ENCODE measurements at places on chromosomes 11 and 22. TPM values are rescaled to one million over a fixed set of nuclear protein-coding genes. Genes with fewer than 3 reads are reported as not detected.

DNA sequence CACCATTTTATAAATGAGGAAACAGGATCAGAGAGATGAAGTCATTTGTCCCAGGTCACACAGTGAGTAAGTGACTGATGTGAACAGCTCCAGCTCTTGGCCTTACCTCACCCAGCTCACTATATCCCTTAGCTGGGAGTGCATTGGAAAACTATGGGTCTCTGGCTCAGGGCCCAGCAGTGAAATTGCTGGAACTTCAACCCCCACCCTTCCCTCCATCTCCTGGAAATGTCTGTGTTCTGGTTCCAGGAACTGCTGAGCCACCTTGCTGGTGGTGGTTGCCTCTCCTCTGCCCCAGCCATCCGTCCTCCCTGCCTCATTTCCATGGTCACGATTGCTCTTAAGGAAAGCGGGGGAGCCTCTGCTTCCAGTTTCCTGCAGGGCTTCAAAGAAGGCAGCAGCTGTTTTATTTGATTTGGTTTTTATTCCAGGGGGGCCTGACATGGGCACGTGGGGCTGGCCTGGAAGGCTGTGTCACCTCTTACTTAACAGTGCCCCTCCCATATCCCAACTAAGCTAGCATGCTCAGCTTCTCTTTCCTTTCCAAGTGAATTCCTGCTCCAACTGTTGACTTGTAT, 46.2 kb upstream of the CSTF3 start:
- no peak for DNase-seq

DNA sequence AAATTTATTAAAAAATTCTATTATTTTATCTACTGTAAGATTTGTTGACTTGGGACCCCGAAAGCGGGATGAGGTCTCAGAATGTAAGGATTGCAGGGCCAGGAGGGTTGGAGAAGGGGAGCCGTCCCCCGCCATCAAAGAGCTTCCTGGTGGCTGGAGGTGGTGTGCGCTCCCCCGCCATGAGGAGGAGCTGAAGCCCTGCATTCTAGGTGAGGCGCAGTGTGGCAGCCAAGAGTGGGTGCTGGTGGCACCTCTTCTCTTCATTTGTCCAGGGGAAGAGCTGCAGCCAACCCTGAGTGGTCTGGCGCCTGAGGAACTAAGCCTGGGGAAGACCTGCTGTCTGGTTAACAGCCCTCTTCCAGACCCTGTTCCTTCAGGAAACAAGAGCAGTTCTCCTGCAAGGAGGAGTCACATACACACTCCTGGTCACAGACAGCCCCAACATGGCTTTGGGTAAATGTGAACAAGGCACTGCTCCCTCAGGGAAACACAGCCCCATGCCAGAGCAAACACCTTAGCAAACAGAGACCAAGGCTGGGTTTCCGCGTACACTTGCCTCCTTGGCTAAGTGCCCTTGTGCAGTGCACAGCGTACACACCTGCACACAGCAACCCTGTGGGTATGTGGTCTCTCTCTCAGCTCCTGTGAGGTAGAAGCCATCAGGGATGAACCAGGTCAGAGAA, 17.3 kb downstream of the RTN4RL2 start:
- no peak for DNase-seq

The IGLL1 gene
- total RNA-seq: not detected

The AASDHPPT gene
- 109 TPM for total RNA-seq

GRCh38 chr22:40583053-40583741, 53.3 kb downstream of the MRTFA start:
- no peak for DNase-seq

GRCh38 chr22:33418484-33418883, 360.3 kb upstream of the SYN3 start:
- DNase-seq: no peak

DNA sequence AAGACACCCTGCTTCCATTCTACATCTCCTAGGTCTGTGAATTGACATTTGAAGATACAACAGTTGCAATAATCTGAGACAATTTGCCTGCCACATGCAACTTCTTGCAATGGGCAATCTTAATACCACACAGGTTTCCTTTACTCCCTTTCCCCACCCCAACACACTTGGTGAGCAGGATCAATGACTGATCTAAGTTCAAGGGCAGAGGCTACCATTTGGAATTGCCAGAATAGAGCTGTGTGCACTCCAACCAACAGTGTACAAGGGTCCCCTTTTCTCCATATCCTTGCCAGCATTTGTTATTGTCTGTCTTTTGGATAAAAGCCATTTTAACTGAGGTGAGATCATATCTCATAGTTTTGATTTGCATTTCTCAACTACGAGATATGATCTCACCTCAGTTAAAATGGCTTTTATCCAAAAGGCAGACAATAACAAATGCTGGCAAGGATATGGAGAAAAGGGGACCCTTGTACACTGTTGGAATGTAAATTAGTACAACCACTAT, 2.9 kb upstream of the NNMT start:
- no peak for DNase-seq

GRCh38 chr11:104095791-104096190, 59.4 kb downstream of the DDI1 start:
- DNase-seq: no peak

The MYBPC3 gene
- total RNA-seq: not detected

The CCDC86 gene
- 12.7 TPM for total RNA-seq

The LYVE1 gene
- not detected for total RNA-seq

- DNase-seq: no peak
Measured at GRCh38 chr11:94219771-94220170, 84.6 kb upstream of the IZUMO1R start.

DNA sequence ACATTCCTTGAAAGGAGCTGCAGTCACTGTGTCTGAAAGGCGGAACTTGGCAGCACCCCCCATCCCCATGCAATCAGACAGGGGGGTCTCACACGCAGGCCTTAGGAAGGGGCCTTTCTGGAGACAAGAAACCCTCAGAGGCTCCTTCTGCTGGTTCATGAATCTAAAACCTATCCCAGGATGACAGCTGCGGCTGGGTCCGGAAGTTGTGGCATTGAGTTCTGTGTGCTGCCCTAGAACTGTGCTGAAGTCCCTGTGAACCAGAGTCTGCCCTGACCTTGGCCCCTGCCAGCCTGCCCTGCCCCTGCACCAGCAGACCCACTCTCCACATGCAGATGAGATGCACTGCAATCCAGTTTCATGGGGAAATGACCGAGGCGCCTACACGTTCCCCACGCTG, 268.0 kb downstream of the CTTN start:
- DNase-seq: no peak

- DNase-seq: no peak
Measured at GRCh38 chr11:119483341-119483880, 60.4 kb upstream of the THY1 start.

GRCh38 chr11:18633256-18634139, 644 bp downstream of the SPTY2D1 start:
- DNase-seq: no peak

DNA sequence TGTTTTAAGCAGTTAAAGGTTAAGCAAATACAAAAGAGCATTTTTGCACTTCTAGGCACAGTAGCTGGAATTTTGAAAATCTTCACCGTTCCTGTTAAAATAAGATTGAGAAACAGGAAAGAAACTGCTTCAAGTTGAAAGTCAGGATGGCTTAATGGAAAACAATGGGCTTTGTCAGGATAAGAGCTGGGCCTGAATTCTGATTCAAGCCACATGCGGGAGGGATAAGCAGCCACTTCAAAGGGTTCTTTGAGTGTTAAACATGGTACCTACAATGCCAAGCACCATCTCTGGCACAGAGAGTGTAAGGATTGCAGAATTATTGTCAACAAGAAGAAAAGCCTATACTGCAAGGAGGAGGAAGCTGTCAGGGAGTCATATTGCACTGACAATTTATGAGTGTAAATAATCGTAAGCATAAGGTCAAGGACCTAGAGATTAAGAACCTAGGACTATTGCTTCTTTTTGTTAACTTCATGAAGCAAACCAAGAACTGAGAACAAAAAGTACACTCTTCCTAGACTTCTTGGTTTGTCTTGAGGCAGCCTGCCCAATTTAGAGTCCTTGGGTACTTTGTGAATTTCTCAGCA, 32.5 kb downstream of the MPPED2 start:
- DNase-seq: no peak

The C11orf65 gene
- 0.54 TPM for total RNA-seq

- DNase-seq: no peak
Measured at GRCh38 chr11:114150671-114151070, 91.2 kb downstream of the ZBTB16 start.

DNA sequence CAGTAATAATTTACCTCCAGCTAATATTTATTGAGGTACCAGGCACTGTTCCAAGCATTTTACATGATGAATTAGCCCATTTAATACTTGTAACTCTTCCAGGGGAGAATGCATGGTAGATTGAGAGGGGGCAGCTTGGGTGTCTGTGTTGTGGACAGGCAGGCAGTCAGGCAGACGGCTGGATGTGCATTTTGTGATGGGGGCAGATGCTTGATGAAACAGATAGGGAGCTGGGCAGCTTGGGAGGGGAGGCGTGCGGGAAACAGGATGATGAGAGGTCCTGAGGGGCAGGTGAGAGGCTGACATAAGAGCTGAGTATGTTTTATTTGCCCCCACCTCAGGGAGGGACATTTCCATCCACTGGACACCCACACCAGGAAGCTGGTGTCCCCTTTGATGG, 33.1 kb upstream of the SHISAL1 start:
- no peak for DNase-seq

The TP53AIP1 gene
- 0.34 TPM for total RNA-seq

DNA sequence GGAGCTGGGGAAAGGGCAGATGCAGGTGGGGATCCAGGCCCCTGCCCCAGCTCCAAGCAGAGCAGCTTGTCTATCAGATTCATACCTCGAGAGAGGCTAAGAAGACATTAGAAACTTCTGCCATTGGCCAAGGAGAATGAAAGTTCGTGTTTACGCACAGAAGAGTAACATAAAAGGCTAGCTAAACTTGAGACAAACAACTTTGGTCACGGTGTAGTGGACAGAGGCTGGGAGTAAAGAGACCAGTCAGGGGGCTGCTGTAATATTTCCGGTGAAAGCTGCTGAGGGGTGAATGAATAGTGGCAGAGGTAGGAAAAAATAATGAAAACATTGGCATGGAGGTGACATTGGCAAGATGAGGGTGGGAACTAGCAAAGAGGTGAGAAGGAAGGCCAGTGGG, 22.9 kb downstream of the PHF21B start:
- DNase-seq: no peak

GRCh38 chr11:80144897-80145594, 704.2 kb upstream of the TENM4 start:
- no peak for DNase-seq

The OR2AG1 gene
- not detected for total RNA-seq

DNA sequence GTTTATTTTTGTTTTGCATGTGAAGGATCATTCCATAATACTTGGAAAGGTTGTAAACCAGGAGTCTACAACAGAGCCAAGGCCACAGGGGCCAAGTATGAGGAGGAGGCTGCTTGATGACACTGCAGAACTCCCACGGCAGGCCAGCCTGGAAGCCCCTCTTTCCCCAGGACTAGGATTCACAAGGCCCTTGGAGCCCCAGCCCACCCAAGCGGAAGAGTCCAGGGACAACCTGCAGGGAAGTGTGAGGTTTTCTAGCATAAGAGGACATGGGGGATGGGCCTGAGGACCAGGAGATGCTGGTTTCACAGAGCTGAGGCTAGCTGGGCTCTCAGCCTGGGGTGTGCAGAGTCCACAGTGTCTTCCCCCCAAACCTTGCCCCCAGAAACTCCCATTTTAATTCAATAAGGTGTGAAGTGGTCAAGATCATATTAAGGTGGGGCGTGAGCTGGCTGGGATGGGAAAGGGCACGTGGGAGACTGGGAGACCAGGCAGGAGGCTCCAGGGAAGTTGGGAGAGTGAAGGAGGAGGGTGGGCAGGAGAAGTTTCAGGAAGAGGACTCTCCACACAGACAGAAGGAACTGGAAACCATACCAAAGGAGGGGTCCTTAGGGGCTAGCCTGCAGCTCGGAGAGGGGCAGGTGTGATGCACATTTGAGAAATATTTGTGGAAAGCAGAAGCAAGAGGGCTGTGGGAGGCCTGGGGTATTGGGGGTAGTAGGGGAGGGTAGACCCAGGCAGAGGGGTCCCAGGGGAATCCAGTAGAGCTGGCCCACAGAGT, 12.4 kb downstream of the GNAZ start:
- no peak for DNase-seq

- no peak for DNase-seq
Measured at GRCh38 chr11:117281159-117281558, 10.0 kb upstream of the BACE1-AS start.

- no peak for DNase-seq
Measured at GRCh38 chr11:56273854-56274253, at the start of gene OR5T1. TSS of gene OR5T1 (plus strand) at chr11:56274154. CDS start at chr11:56275639, 1,485 bp downstream.

The C11orf87 gene
- 0.27 TPM for total RNA-seq

- no peak for DNase-seq
Measured at GRCh38 chr22:37328017-37328416, 45.7 kb downstream of the CYTH4 start.

Measured in glutamatergic neuron (in vitro differentiated cells).